ENCODE measurements at places on chromosomes 1 and 21.

- no peak for DNase-seq
These were observed 2.3 kb upstream of the SCYL3 start for GRCh38 chr1:169896013-169896412.

- DNase-seq: no peak
These were observed 957.0 kb downstream of the AMY1C start for GRCh38 chr1:104706631-104707147.

- DNase-seq: no peak
These were observed 54.3 kb upstream of the IKBKE start for GRCh38 chr1:206415942-206416341.

DNA sequence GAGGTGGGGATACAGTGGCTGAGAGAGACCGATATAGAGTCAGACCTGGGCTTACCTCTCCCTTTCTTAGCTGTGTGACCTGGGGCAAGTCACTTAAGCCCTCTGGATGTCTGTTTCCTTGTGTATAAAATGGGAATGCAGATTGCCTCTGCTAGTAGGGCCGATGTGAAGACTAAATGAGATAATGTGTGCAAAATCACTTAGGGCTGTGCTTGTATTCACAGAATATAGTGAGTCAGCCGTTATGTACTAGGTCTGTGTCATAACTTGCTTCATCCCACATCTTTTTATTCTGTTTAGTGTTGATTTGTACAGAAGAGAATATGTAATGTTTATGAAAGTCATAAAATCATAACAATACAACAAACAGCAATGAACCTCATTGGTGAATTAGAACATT lies 56.0 kb downstream of the PTPRU start:
- no peak for DNase-seq

GRCh38 chr1:54652168-54652567 lies 10.6 kb downstream of the MROH7 start:
- no peak for DNase-seq

GRCh38 chr1:57003398-57004139 lies 37.8 kb upstream of the C8B start:
- no peak for DNase-seq

GRCh38 chr1:36433102-36433501 lies 17.1 kb downstream of the OSCP1 start:
- DNase-seq: no peak

DNA sequence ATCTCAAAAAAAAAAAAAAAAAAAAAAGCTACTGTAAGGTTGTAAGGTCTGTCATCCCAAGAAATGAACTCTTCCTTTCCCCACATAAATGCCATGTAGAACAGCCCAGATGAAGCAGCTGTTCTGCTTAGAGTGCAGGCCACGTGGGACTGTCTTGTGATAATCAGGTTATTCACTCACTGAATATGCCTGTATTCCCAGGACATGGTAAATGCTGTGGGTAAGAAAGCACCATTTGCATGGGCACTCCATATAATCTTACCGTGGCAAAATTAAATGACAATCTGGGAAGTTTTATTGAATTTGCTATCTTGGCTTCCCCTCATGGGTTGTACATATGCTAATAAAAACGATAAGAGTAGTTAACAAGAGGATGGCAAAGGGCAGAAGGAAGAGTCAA lies 13.8 kb downstream of the RGS5 start:
- no peak for DNase-seq

DNA sequence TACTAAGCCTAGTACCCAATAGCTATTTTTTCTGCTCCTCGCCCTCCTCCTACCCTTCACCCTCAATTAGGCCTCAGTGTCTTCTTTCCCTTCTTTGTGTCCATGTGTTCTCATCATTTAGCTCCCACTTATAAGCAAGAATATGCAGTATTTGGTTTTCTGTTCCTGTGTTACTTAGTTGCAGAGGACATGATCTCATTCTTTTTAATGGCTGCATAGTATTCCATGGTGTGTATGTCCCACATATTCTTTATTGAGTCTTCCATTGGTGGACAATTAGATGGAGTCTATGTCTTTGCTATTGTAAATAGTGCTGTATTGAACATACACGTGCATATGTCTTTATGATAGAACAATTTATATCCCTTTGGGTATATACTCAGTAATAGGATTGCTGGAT lies 106.9 kb upstream of the NR5A2 start:
- no peak for DNase-seq

- no peak for DNase-seq
These were observed 45.8 kb upstream of the DNASE2B start for GRCh38 chr1:84352298-84353106.

DNA sequence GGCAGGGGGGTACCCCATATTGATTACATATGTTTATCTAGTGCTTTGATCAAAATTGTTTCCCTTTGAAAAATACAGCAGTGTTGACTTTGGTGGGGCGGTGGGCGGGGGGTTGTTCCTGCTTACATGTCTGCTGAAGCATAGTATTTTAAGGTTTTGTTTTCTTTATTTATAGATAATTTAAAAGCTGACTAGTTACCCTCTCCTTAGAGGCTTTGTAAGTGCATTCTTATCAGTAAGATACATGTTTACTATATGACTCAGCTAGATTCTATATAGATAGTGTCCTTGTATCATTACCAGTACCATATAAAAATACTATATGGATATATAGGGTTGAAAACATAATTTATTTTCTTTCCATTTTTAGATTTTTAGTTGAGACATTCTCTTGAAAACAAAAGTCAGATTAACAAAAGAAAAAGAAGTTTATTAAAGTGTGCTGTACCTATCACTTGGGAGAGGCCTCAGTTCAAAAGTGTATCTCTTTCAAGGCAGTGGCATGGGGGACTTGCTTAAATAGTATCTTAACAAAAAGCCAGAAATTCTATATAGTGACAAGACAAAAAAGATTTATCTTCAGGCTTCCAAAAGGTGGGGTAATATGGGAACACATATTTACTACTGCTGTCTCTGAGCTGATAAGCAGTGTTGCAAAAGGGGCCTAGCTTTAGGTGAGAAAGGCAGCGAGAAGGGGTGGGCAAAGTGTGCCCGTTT lies 79.0 kb downstream of the HS2ST1 start:
- DNase-seq: no peak

- DNase-seq: no peak
These were observed 91.1 kb upstream of the CACHD1 start for GRCh38 chr1:64378826-64379225.

- DNase-seq: no peak
These were observed 37.6 kb downstream of the MTARC1 start for GRCh38 chr1:220824031-220824989.

Measured in right atrium auricular region (tissue), 2 donors.